ENCODE measurements at places on chromosomes 5 and 9. TPM values are rescaled to one million over a fixed set of nuclear protein-coding genes. Genes with fewer than 3 reads are reported as not detected.

GRCh38 chr9:25891527-25891926 is 213.3 kb upstream of the TUSC1 start:
- no peak for ATAC-seq

The KLF4 gene
- 1.6 TPM for total RNA-seq

The LVRN gene
- 1.3 TPM for total RNA-seq

- ATAC-seq = no peak
Measured at GRCh38 chr9:8208465-8208864, 408.9 kb upstream of the DMAC1 start.

The OR1J4 gene
- total RNA-seq = 0.31 TPM

The HDAC3 gene
- total RNA-seq = 66.7 TPM
